ENCODE measurements at places on chromosomes 16 and 17. TPM values are rescaled to one million over a fixed set of nuclear protein-coding genes. Genes with fewer than 3 reads are reported as not detected.

Gene IRX6
- not detected for total RNA-seq

Gene CHD9NB
- total RNA-seq: 2.2 TPM

Gene DLG4
- 39.5 TPM for total RNA-seq

Gene SLX1A
- 17.3 TPM for total RNA-seq

Gene CRHR1
- total RNA-seq: not detected

Gene NHLRC4
- 1.5 TPM for total RNA-seq
